ENCODE measurements at places on chromosomes 1 and 21.

DNA sequence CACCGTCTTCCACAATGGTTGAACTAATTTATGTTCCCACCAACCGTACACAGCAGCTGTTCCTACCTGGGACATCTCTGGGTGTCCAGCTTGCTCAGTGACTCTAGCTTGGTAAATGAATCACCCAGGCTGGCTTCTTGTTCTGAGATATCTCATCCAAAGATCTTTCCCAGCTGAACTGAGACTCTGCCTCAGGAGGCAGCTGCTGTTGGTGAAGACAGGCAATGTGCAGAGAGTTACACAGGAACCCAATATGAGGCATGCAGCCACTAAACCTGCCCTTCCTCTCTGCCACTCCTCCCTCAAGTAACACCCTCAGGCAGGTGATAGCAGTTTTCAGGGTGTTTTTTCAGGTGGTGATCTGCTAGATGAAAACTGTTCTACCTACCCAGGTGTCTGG, 14.0 kb upstream of the FOXO6 start:
- DNase-seq, result no peak

GRCh38 chr1:183245357-183245756, 59.3 kb downstream of the LAMC2 start:
- no peak for DNase-seq

GRCh38 chr21:21612466-21612865, 614.3 kb downstream of the NCAM2 start:
- no peak for DNase-seq

GRCh38 chr1:185646202-185646683, 87.9 kb upstream of the HMCN1 start:
- DNase-seq, result peak; percentile 97

GRCh38 chr1:87197641-87198040, 131.0 kb upstream of the LMO4 start:
- DNase-seq, result no peak

GRCh38 chr1:18693256-18694098, 62.8 kb downstream of the PAX7 start:
- DNase-seq, result no peak

DNA sequence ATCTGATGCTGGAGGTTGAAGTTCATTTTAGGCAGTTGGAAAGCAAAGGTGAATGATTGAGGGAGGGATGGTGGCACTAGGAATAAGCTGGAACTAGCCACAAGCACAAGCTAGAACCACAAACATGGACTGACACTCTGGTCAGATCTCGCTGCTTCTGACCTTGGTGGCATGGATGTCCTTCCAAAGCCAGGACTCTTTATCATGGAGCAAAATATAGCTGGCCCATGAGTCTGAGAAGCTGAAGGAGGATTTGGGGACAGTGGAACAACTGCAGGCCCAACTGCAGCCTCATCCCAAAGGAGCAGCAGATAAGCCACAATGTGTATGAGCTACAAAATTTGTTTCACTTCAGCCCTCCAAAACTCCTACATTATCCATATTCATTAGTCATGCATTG, 35.5 kb downstream of the SRSF11 start:
- DNase-seq, result no peak

- no peak for DNase-seq
Measured at GRCh38 chr1:55309786-55310504, 94.8 kb upstream of the USP24 start.

DNA sequence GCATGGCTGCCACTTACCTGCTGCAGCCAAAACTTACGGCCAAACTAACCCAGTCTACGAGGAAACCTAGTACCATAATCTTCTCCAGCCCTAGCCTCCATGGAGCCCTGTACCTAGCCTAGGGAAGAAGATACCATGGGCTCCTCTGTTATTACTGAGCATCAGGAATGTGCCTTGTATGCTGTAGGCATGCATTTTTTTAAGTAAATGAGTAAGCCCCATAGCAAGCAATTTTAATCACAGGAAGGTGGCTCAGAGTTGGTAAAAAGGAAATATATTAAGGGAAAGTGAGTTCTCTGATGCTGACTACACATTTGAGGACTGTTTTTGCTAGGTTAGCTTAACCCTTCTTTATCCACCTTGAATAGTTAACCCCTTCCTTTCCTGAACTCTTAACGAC, 21.2 kb downstream of the NFASC start:
- DNase-seq, result no peak

DNA sequence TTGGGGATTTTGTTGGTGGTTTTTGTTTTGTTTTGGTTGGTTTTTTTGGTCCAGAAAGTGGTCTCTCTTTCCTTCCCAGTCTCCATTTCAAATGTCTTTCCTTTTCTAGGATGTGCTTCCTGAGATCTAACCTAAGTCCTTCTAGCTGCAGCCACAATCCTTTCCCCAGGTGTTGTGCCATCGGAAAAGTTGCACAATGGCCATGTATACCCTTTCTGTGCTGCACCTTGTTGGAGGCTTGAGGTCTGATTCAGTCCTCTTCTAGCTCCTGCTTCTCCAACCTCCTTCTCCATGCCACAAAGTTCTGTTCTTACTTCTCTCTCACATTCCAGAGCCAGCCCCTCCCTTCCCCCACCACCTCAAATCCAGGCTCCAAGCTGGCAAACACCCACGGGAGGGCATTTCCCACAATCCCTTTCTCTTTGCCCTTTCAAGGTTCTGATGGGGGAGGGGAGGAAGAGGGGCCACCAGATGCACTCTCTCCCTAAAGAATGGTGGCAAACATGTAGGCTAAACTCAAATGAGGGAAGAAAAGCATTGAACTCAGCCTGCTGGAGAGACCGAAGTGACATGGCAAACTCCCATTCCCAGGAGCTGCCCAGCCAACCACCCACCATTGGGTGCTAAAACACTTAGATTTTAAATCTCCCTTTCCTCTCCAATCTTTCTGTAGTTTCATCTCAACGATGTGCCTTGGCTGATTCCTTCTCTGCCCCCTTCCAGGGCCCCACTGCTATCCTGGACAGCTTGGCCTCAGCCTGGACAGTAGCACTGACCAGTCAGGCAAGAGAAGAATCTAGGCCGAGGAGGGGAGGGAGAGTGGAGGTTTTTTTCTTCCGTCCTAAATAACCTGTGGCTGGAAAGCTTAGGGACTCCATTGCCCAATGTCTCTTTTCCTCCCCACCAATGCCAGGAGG, 2.9 kb downstream of the KCNJ10 start:
- no peak for DNase-seq

DNA sequence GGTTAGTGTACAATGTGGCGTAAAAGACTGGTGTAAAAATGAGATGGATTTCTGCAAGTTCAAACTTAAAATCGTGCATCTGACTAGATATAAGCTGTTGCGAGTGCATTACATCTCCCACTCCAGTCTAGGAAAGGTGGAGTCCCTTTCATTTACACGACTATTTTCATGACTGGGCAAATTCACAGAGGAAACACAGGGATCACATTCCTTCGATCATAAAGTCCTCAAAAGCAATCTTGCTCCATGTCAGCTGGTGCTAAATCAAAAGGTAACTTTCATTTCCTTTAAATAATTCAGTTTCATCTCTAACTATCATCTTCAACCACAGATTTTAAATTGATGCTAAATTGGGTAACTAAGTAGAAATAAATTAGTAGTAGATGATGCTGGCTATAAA, 100.0 kb downstream of the HLCS start:
- DNase-seq, result no peak

DNA sequence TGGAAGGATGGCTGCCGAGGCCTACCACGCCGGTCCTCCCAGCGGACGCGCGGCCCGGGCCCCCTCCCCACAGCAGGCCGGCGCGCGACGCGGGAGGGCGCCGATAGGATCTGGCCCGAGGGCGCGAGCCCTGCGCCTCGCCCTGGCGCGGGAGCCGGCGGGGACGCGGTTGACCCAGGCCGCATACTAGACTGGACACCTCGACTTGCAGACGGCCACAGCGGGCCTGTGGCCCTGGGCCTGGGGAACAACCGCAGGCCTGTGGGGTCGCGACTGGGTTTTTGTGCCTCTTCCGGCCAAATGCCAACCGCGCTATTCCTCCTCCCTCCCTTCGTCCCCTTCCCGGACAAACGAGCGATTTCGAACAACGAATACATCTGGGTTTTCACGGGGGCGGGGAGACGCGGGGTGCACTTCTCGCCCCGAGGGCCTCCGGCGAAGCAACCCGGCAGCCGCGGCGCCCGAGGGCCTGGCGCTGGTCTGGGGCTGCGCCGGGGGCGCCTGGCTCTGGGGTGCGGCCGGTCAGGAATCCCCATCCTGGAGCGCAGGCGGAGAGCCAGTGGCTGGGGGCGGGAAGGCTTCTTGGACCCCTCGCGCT, 2.4 kb downstream of the NHLH2 start:
- peak; percentile 28 for DNase-seq

DNA sequence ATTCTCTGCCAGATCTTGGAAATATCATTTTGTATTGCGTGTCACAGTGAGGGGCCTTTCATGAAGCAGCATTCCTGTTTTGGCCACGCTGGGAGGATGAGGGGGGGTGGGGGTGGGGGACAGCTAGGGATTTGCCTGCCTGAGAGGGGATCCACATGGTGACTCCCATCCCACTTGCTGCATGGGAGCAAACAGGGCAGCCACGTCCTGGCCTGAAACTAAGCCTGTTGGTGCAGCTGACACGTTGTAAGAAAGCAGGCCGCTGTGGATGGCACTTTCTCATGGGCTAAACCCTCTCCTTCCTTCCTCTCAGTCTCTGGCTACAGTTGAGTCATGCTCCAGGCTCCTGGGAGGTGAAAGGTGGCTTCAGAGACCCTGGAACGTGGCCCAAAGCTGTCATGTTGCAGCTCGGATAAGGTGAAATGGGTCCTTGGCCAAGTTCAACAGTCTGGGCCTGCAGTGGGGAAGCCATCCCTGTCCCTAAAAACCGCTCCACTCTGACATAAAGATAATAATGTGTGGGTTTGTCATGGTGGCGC, 346.7 kb upstream of the VAMP3 start:
- no peak for DNase-seq

DNA sequence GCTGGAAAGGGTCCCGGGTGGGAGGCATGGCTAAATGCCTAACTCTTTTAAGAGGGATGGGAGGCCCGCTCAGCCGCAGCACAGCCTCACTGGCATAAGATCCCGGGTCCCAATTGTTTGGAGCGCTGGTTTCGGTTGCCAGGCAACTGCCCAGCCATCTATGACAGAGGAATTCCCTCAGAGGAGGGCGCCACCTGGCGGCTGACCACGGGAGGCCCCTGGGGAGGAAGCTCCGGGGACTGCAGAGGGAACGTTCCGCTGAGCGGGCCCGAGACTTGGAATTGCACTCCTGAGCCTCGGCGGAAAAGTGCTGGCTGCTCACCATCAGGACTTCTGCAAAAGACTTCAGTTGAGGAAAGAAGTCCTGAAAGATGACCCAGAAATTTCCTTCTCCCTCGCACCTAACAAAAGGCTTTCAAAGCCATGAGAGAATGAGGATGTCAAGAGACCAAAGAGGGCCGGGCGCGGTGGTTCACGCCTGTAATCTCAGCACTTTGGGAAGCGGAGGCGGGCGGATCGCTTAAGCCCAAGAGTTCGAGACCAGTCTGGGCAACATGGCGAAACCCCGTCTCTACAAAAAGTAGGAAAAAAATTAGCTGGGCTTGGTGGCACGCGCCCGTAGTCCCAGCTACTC, 1.1 kb upstream of the ELAPOR1 start:
- DNase-seq, result peak; percentile 95

GRCh38 chr1:61261595-61261994, 179.2 kb downstream of the NFIA start:
- no peak for DNase-seq

DNA sequence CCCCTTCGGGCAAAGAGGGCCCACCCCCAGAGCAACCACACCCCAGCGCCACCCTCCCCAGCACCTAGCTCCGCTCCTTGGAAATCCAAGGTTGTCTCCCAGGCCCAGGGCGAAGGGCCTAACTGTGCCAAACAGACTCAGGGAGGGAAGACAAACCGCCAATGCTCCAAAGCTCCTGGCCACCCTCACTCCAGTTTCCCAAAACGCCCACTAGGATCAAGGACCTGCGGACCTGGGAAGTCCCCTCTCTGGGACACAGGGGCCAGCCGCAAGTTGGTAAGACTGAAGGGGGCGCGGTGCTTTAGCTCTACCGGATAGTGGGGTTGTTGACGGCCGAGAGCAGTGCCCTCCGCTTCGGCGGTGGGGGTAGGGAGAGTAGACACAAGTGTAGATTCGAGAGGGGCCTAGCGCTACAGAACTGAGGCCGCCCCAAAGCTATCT, 581 bp downstream of the IRF6 start:
- DNase-seq, result peak; percentile 54

DNA sequence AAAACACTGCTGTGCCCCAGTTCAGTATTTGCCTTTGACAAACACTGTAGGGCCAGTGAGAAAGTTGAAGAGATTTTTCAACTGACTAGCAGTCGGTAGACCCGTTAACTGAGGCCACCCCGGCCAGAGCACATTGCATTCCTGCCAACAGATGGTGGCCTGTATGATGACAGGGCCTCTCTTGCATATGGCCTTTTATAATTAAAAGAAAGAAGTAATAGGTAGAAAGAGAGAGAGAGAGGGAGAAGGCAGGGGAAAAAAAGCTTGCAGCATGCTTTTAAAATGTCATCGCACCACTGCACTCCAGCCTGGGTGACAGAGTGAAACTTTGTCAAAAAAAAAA, 4.7 kb upstream of the C1orf174 start:
- DNase-seq, result no peak

DNA sequence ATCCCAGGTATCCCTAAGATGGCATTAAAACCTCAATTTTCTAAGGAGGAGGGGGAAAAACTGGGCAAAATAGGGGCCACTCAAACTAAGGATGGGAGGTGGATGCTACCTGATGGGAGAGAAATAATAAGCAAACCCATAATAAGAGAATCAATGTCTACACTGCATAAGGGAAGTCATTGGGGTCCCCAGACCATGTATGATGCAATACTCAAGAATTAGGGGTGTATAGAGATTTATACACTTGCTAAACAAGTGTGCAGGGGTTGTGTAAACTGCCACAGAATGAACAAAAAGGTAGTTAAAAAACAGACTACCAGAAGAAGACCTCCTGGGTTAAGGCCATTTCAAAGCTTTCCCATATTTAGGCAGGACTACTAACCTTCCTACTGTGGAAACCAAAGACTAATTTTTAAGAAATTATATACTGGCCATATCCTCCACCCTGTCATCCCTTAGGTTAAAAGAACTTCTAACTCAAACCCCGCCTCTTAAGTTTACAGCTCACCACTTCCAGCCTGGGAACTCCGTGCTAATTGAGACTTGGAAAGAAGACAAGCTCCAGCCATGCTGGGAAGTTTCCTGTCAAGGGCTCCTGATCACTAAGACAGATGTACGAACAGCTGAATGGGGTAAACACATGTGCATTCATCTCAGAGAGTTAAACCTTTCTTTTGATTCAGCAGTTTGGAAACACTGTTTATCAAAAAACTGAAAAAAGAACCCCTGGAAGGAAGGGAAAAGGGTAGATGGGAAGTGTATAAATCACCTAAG, 64.4 kb upstream of the TLR5 start:
- no peak for DNase-seq

DNA sequence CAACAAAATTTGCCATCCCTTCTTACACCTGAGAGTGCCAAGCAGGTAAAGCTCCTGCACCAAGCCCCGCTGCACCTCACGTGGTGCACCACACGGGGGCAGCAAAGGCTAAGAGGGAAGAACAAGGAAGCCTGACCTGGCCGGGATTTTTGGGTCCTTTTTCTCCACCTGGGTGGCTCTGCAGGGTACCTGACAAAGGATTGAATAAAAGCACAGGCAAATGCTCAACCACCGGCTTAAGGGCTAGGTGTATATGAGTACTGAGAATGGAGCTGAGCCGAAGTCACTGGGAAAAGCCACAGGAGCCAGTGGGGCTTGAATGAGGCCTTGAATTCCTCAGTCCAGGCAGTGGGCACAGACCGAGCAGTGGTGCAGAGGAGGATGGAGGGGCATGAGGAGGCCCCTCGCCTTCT, 36.4 kb downstream of the ZNF697 start:
- peak; percentile 77 for DNase-seq

- DNase-seq, result no peak
Measured at GRCh38 chr1:53822931-53823330, 15.2 kb downstream of the NDC1 start.

- peak; percentile 43 for DNase-seq
Measured at GRCh38 chr21:45286671-45287437, 841 bp downstream of the POFUT2 start.
